ENCODE measurements at places on chromosomes 2 and 18.

DNA sequence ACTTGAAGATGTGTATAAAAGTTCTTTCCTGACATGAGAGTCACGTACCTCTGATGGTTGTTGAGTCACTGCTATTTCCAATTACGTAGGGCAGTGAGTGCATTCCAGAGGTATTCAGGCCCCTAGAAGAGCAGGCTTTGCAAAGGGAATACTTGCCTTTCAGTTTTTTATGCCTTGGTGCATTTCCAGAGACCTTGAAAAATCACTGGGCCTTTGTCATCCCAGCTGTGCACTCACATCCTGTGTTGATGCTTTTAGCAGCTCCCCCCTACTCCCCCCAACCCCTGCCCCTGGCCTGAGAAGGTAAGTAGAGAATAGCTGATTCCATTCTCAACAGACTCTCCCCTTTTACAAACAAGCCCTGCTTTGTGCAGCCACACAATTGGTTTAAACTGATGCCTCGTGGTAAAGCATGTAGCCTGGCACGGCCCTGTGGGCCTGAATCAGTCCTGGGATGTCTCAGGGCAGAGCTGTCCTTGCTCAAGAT, 174.2 kb downstream of the PRPF40A start:
- DNase-seq: no peak

DNA sequence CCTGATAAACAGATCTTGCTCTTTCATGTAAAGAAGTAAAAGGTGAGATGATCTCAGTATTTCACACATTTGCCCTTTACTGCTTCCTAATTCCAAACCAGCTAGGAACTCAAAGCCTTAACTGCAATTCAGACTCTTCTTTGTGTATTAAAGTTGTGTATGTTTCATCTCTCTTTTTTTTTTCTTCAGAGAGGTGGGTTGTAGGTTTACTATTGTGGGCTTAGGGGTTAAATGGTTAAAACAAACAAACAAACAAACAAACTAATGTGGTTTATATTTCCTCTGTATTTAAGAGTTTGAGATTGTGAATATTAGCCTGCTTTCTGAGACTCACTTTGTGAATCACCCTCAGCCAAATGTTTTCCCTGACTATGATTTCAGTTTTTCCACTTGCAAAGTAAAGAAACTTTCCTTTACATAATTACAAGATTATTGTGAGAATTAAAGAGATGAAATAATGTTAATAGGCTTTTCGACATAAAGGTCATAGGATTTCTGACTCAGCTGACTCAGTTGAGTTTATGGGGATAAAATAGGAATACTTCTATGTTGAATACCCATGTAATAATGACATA, 2.8 kb downstream of the GULP1 start:
- no peak for DNase-seq

DNA sequence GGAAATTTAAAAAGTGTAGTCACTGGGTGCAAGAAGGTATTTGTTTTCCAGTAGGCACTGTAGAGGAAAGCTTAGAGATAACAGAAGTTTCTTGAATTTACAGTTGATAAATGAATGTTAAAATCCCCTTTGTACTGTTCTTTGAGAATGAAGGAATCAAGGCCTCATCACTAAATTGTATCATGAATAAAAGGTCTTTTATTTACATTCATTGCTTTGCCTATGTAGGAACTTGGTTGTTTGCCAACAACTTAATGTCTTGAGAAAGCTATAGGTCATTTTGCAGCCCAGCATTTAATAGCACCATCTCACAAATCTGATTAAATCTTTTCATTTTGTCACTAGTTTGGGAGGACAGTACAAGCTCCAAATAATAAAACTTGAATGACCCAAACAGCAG, 213.9 kb upstream of the ITGA4 start:
- no peak for DNase-seq

- DNase-seq: no peak
These were observed 56.4 kb upstream of the STPG4 start for GRCh38 chr2:47211497-47212011.

GRCh38 chr2:156157670-156158069, 174.9 kb downstream of the NR4A2 start:
- no peak for DNase-seq

GRCh38 chr2:17299891-17300540, 218.2 kb downstream of the RAD51AP2 start:
- no peak for DNase-seq

DNA sequence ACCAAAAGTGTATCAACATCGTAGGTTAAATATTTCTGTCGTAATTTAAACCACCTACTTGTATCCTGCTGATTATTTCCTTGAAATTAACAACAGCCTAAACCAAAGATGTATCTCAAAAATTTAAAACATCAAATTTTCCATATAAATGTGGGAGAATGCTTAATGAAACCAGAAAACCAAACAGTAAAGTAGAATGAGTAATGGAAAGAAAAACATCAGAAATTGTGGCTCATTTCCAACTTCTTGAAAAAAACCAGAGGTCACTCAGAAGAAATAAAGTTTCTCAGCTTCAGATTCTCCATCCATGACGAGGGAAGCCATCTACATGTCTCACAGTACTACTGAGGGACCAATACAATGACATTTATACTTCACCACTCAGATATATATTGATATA, 296.5 kb downstream of the NOL4 start:
- no peak for DNase-seq

DNA sequence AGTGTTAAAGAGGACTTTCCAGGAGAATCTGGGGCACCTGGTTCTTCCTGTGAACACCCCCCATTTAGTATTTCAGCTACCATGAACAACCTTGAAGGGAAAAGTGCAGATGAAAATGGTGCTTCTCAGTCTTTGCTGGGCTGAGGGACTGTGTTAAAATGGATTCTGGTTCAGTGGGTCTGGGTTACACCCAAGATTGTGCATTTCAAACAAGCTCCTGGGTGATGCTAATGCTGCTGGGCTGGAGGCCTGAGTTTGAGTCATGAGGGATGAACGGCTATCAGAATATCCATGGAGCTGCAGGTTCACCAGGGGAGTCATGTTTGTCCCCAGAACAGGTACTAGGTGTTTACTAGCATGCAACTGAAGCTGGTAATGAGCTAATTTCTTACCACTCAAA, 24.0 kb downstream of the MRPL44 start:
- DNase-seq: no peak

DNA sequence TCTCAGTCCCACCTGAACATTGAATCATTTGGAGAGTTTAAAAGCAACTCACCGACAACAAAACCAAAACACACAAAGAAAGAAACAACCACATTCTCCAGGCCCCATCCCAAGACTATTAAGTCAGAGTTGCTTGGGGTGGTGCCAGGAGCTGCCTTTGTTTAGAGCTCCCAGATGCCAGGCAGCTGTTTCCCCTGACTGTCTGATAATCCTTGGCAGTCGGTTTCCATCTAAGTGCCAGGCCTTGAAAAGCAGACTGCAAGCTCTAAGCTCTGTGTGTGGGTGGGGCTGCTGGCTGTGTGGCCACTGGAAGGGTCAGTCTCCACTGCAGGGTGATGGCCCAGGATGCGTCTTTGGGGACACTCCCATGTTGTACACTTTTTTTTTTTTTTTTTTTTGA, 255.3 kb upstream of the AGAP1 start:
- DNase-seq: no peak

GRCh38 chr2:121247534-121247933, 37.5 kb downstream of the TFCP2L1 start:
- no peak for DNase-seq

- no peak for DNase-seq
These were observed 129.7 kb downstream of the TDRD15 start for GRCh38 chr2:21253311-21254027.

GRCh38 chr18:55934821-55935220, 346.8 kb upstream of the TCF4 start:
- no peak for DNase-seq

GRCh38 chr2:148501545-148501944, 143.0 kb upstream of the EPC2 start:
- DNase-seq: no peak

DNA sequence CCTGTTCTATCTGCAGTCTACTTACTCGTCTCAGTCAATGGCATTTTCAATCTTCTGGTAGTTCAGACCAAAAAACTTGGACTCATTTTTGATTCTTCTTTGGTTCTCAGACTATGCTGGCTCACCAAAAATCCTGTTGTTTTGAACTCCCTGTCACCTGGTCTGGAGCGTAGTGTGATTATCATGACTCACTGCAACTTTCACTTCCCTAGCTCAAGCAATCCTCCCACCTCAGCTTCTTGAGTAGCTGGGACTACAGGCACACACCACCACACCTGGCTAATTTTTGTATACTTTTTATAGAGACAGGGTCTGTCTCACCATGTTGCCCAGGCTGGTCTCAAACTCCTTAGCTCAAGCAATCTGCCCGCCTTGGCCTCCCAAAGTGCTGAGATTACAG, 163.3 kb upstream of the CDH7 start:
- no peak for DNase-seq

GRCh38 chr2:198966269-198966668, 491.5 kb downstream of the SATB2 start:
- no peak for DNase-seq

DNA sequence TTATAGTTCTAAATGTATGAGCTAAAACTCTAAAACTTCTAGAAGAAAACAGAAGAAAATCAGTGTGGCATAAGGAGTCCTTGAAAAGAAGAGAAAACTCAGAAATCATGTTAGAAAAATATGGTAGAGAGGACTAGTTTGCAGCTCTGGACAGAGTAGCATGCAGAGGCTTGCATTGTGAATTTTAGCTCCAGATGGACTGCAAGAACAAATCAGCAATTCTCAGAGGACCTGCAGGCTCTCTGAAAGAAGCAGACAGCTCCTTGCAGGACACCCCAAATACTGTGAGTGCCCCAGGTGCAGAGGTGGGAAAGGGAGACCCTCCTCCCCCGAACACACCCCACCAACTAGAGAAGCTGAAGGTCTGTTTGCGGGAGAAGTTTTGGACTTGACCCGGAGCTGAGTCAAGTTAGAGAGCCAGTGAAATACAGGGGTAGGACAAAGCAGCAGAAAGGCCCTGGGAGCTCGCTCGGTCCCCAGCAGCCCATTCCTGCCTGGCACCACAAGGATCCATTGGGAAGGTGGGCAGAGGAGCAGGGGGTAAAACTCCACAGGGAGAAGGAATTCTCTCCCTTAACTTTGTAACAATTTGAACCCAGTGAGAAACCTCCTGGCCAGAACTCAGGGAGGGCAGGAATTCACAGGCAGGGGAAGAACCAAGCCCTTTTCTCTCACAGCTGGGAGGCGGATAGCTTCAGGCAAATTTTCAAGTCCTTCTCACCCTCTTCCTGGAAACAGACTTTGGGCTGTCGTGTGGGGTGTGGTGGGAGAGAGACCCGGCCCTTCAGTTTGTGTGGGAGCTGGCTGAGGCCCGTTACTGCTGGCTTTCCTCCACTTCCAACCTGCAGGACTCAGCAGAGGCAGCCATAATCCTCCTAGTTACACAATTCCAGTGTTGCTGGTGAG, 216.2 kb upstream of the SLC35G4 start:
- no peak for DNase-seq

- DNase-seq: no peak
These were observed 25.3 kb upstream of the RPL31 start for GRCh38 chr2:100976645-100977391.

- DNase-seq: no peak
These were observed 567 bp downstream of the PCYOX1 start for GRCh38 chr2:70258532-70258875.

GRCh38 chr2:64258566-64258965, 114.3 kb upstream of the PELI1 start:
- DNase-seq: no peak

- no peak for DNase-seq
These were observed 471.8 kb upstream of the CWC22 start for GRCh38 chr2:180478883-180479282.

GRCh38 chr18:5456577-5457461, 87.0 kb downstream of the EPB41L3 start:
- no peak for DNase-seq

DNA sequence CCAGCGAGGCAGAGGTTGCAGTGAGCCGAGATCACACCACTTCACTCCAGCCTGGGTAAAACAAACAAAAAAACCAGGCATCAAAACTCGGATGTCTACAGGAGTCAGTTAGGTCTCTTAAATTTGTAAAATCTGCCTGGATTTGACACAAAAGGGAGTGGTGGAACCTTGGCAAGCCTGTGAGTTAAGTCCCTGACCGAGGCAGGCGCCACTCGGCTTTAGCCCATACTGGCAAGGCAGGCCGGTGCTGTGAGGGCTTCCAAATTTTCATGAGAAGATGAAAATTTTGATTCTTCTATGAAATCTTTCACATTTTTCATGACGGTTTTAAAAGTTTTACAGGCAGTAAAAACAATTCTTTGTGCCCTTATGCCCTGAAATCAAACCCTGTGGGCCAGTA, 165.8 kb downstream of the FMNL2 start:
- DNase-seq: no peak

DNA sequence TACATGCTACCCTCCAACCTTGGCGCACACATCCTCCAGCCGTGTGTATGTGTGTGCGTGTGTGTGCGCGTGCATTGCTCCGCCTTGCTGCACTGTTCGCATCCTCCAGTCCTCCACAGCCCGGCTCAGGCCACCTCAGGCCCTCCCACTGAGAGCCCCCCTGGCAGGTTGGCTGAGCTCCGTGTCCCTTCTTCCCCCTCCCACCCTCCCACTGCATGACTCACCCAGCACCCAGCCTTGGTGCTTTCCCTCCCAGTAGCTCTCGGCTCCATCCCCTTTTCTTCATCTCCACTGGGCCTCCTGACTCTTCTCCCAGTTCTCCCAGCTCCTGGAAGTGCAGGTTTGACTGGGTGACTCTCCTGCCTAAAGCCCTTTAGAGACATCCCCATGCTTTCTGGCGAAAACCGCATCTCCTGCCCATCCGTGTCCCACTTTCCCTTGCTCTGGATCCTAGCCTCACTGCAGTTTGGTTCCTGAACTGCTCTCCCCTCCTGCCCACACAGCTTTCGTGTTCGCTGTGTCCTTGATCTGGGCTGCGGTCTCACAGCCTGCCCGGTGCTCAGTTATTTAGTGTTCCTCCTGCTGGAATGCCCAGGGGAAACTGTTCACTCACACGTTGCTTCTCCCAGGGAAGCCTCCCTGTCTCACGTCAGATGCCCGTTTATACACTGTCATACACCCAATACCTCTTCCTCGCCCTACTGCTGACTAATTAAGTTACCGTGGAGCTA, 4.9 kb downstream of the TMEM177 start:
- no peak for DNase-seq

GRCh38 chr2:232600053-232600773, 33.2 kb upstream of the EFHD1 start:
- no peak for DNase-seq

- no peak for DNase-seq
These were observed 127.5 kb downstream of the CD8B2 start for GRCh38 chr2:106614511-106615291.

DNA sequence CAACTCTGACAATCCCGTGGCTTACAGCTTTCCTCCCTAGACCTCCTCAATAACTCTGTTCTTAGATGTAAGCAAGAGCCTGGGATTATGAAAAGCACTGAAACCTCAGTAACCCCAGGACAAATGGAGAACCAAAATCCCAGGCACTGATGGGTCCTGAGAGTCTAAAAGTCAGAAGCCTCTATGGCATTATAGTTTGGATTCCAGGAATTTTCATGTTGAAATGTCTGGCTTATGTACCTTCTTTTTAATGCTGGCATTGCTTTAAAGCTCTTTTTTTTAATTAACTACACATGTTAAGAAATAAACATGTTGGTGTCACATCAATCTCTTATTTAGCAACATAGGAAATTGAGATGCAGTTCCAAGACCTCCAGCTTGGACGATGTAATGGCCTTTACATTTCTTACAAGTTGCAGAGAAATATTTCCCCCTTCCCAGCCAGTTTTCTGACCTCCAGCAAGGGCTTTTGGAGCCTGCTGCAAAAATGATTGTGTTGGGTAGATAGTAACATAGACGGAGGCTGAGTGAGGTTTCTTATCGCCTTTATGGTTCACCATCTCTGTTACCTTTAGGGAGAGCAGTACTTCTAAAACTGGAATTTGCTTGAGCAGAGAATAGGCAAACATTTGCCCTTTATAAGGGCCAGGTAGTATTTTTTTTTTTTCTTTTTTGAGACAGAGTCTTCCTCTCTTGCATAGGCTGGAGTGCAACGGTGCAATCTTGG, 84.8 kb upstream of the RASGRP3 start:
- DNase-seq: no peak

Measured in activated CD4-positive, CD25-positive, alpha-beta regulatory T cell treated with anti-CD3 and anti-CD28 coated beads, Interleukin-2, amount 50 U/mL, for 16 hours (primary cell).